ENCODE measurements at places on chromosomes 12 and 14.

GRCh38 chr12:11631288-11631687 lies 18.2 kb upstream of the ETV6 start:
- DNase-seq, result no peak

DNA sequence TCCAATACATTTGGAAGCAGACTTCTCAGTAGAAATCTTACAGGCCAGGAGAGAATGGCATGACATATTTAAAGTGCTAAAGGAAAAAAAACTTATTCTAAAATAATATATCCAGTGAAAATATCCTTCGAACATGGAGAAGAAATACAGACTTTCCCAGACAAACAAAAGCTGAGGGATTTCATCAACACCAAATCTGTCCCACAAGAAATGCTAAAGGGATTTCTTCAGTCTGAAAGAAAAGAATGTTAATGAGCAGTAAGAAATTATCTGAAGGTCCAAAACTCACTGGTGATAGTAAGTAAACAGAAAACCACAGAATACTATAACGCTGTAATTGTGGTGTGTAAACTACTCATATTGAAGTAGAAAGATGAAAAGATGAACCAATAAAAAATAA lies 103.9 kb downstream of the INSM2 start:
- no peak for DNase-seq

DNA sequence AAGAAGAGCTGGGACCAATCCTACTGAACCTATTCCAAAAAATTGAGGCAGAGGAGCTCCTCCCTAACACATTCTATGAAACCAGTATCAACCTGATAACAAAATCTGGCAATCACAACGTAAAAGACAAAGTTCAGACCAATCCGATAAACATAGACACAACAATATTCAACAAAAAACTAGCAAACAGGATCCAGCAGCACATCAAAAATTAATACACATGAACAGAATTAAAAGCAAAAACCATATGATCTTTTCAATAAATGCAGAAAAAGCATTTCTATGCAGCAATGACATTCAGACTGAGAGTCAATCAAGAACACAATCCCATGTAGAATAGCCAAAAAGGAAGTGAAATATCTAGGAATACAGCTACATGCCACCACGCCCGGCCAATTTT lies 7.0 kb upstream of the CLEC14A start:
- DNase-seq, result no peak

GRCh38 chr14:74240794-74241651 lies 1.8 kb downstream of the VSX2 start:
- DNase-seq, result peak; percentile 28

GRCh38 chr12:2895051-2895451 lies 4.4 kb downstream of the TULP3 start:
- no peak for DNase-seq

DNA sequence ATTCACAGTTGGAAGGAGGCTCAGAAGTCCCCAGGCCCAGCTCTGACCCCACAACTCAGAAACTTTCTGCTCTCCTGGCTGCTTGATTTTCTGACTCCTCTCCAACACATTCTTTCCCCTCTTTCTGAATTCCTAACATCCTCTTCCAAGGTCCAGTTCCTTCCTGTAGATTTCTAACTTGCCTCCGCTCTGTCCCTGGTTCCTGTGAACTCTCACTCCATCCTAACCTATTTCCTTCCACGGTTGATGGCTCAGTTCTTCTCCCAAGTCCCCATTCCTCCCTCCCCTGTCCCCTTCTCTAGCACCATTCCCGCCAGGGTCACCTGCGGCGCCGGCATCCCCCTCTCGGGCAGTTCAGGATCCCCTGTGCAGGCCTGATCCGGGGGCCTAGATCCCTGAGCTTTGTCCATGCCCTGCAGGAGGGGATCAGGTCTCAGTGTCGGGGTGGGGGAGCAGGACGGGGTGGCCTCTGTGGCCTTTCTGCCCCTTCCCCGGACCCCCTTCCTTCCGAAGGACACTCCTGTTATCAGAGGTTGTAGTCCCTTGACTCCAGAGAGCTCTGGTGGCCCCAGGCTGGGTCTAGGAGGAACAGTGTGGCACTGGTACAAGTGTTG lies 6.0 kb upstream of the SLC22A17 start:
- no peak for DNase-seq

GRCh38 chr12:42426746-42427145 lies 100.8 kb downstream of the PPHLN1 start:
- DNase-seq, result no peak

GRCh38 chr14:69152902-69153151 lies at the start of gene DCAF5:
Gene DCAF5, minus strand, starts transcription at chr14:69153119. Its CDS starts 141 bp downstream, at chr14:69152978.
- DNase-seq, result peak; percentile 88

DNA sequence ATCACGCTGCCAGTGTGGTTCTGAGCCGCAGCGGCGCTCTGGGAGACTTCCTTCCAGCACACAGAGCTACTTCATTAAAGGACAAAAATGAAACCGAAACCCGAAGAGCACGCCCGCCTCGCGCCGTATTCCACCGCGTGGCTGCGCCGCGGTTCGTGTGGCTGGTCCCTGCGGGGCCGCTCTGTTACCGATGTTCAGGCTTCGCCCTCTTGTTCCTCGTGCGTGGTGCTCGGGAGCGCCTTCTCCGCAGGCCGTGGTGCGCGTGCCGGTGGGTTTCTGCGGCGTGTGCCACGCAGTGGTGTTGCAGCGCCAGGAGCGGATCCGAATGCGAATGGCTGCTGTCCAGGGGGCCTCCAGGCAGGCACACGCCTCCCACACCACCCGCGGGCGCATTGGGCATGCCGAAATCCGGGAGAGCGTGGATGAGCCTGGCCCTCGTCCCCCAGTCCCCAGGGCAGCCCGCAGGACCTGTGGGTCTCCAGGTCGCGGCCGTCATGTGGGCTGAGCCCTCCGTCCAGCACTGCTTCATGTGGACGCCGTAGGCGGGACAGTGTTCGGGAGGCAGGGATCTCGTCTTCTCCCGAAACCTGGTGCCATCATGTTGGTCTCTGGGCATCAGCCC lies 91.2 kb downstream of the ADGRD1 start:
- peak; percentile 12 for DNase-seq

DNA sequence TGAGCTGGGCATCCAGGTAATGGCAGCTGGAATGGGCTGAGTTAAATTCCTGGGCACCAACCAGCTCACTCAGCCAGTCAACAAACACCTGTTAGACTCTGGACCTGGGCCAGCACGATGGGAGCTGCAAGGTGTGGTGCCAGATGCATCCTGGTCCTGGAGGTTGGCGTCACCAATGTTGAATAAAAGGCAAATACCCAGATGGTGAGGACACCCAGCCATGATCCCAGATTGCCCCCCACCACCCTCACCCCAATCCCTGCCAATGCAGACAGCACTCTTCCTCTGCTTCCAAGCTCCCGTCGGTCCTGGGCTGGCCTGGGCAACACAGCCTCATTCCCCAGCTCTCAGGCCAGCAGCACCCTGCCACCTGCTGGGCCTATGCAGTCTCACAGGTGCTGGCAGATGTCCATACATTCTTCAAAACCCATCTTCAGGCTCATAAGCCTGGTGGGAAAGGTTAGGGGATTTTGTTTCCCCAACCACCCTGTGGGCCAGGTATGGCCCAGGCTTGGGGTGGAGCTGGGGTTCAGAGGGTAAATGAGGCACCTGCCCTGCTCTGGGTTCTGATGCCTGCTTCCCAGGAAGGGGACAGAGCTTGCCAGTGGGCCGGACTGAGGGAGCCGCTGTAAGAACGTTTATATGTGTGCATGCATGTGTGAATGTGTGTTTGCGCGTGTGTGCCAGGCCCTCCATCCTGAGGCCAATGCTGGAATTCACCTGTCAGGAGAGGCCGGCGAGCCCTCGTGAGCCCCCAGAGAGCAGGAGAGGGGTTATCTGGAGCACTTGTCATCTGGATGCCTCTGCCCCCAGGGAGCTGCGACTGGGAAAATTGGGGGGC lies 58.0 kb downstream of the LGMN start:
- DNase-seq, result no peak

- DNase-seq, result no peak
Observed at GRCh38 chr14:100523843-100524169, 63.4 kb downstream of the BEGAIN start.

- DNase-seq, result no peak
Observed at GRCh38 chr12:41304526-41304925, 116.4 kb downstream of the PDZRN4 start.

DNA sequence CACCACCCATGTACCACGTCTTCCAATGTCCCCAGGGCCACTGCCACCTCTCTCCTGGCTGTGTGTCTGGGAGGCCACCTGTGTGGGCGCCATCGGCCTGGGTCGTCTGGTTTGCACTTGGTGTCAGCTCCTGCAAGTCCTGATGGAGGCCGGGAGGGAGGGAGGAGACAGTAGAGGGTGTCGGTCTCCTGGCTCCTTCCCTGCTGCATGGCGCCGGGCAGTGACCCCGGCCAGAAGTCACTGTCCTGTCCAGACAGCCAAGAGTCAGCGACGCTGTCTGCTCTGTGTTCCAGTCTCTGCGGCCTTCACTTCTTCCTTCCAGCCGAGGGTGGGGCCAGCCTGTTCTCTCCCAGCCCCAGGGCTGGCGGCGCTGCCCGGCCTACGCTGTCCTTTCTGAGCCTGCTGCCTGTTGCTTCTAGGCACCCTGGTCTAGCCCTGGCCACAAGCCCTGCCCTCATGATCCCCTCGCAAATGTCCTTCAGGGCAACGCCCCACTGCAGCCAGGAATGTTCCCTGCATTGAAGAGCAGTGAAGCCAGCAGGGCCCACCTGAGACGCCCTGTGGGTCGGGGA lies 13.0 kb upstream of the LBHD2 start:
- no peak for DNase-seq
